Osteoblast (primary cell): ENCODE measurements at places on chromosomes 11 and 22.

- DNase-seq: no peak
Observed at GRCh38 chr22:38970551-38970950, 11.6 kb upstream of the APOBEC3B start.

GRCh38 chr11:21723678-21724077, 469.2 kb upstream of the ANO5 start:
- DNase-seq: no peak

GRCh38 chr22:32926600-32926999, 125.1 kb downstream of the TIMP3 start:
- DNase-seq: no peak

GRCh38 chr11:94539420-94539819, 4.3 kb upstream of the FUT4 start:
- DNase-seq: no peak

DNA sequence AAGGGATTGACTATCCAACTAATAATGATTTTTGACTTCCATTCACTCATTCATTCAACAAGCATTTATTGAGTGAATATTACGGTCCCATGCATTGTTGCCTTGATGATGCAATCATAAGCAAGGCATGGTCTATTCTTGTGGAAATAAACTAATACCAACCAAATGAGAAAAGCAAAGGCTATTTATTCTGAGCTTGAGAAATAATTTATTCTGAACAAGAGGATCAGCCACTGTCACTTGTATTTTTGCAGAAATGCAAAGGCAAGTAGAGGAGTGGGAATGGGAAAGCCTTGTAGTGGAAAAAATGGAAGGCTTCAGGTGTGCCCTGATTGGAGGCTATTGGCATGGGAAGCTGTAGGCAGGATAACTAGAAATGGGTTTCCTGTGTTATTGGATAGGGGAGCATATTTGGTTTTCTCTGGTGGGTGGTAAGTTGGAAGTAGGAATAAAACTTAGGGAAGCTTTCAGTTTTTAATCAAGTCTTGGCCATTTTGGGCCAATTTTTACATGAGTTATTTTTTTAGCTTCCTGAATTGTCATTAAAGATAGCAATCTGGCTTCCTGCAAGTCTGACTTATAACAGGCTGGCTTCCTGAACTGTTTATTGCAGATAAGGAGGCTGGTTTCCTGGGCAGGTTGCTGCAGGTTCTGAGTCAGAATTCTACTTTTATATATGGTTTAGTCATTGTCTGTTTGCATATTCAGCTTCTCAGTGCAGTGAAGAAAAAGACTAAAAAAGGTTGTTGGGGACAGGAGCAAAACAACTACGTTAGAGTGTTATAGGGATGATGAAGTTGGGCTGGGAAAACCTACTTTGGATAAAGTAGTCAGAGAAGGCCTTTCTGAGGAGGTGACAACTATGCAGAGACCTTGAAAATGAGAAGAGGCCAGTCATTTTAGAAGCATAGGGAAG, 106.7 kb downstream of the APIP start:
- no peak for DNase-seq

DNA sequence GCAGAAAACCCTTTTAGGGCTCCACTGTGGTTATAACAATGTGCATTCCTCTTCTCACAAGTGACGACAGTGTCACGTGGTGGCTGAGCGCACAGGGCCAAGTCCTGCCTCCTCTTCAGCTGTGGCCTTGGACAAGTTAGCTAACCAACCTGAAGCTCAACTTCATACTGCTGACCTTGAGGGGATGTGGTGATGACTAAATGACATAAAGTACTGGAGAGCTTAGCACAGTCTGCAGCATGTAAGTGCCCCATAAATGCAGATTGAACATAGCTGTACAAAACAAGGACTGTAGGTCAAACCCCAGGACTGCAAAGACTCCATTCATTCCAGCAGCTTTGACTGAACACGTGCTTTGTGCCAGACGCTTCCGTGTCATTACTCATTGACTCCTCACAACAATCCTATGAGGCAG, 20.1 kb upstream of the MRGPRX2 start:
- peak; percentile 86 for DNase-seq
